Activated T-cell treated with anti-CD3 and anti-CD28 coated beads, Interleukin-2, amount 50 U/mL, for 72 hours (primary cell): ENCODE measurements at places on chromosomes 13 and 19. TPM values are rescaled to one million over a fixed set of nuclear protein-coding genes. Genes with fewer than 3 reads are reported as not detected.
A peak's percentile ranks its signal among the peaks of the same experiment; 100 is the strongest.

- peak overlapping the region; percentile 35 for H3K4me3 ChIP-seq
- peaks cover 18% of the 10 kb centered on the region for H3K4me1 ChIP-seq
- peak; percentile 2 for DNase-seq
- peak overlapping the region; percentile 74 for H3K27ac ChIP-seq
- H3K27me3 ChIP-seq, result no peaks in the 10 kb centered on the region
- H3K36me3 ChIP-seq, result no peaks in the 10 kb centered on the region
Observed at GRCh38 chr13:33743438-33744368, 74.2 kb upstream of the RFC3 start.

- H3K27ac ChIP-seq, result no peak overlapping the region
- H3K36me3 ChIP-seq, result peaks cover 26% of the 10 kb centered on the region
- no peak for DNase-seq
Observed at GRCh38 chr19:5927441-5927821, 13.4 kb downstream of the CAPS start.

Gene LRP3
- 0.10 TPM for total RNA-seq

Gene C1QTNF9B
- not detected for total RNA-seq

DNA sequence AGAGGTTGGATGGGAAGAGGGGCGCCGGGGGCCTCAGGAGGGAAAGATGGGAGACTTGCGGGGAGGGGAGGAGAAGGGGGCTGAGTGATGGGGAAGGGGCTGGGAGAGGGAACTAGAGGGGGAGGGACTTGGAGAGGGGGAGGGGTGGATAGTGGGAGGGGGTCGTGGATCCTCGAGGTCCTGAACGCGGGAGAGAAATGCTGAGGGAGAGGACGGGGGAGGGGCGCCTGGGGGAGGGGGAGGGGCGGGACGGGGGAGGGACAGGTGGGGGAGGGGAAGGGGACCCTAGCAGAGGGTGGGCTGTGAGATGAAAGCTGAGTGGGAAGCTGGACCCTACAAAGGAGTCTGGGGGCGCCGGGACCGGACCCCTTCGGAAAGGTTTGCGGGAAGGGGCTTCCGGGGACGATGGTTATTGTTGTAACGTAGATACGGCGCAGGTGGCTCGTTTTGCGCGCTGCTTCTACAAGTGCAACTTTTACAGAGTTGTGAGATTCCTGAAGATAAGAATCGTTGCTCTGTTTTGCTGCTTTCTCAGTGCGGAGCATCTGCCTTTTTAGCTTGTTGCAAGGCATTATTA is 418 bp downstream of the ZNF444 start:
- H3K4me1 ChIP-seq, result peaks cover 44% of the 10 kb centered on the region
- H3K4me3 ChIP-seq, result peak overlapping the region; percentile 94
- H3K27me3 ChIP-seq, result no peaks in the 10 kb centered on the region
- peak overlapping the region; percentile 93 for H3K27ac ChIP-seq
- no peaks in the 10 kb centered on the region for H3K36me3 ChIP-seq

- peaks cover 55% of the 10 kb centered on the region for H3K4me1 ChIP-seq
- no peaks in the 10 kb centered on the region for H3K27me3 ChIP-seq
- peak overlapping the region; percentile 94 for H3K27ac ChIP-seq
- no peak overlapping the region for H3K4me3 ChIP-seq
Observed at GRCh38 chr13:48040896-48041295, 3.4 kb downstream of the NUDT15 start.

DNA sequence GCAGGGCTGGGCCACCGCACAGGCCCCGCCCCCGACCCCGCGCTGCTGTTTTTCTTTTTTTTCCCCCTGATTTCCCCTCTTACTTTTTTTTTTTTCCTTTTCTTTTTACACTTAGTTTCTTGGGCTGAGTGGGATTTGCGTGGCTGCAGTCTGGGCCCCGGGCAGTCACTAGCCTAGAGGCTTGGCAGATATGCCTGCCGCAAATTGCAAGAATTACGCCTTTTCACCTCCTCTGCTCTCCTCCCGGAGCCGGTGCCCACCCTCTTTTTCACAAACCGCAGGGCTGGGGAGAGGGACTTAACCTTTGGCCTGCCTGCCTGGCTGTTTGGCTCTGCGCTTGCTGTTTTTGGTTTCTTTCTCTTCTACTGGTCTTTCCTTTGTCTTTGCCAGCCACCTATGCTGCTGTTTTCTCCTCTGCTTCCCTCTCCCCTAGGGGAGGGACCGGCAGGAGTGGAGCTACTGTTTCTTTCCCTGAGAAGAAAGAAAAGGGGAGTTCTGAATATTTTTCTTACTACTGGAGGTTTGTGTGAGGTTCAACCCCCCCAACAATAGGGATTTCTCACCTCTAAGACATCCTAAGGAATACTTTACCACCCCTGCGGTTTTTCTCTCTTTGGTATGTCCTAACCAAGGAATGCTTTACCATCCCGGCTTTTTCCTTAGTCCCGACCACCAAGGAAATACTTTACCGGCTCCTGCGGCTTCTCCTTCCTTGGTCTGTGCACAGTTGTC is 11.0 kb downstream of the ZNF552 start:
- no peak for DNase-seq
- H3K4me1 ChIP-seq, result peaks cover 15% of the 10 kb centered on the region
- H3K27ac ChIP-seq, result peak overlapping the region; percentile 27
- H3K4me3 ChIP-seq, result peak overlapping the region; percentile 68

Gene PGLYRP2
- not detected for total RNA-seq

Gene CCNE1
- total RNA-seq, result 41.9 TPM

- H3K27ac ChIP-seq, result peak overlapping the region; percentile 72
- DNase-seq, result no peak
- no peak overlapping the region for H3K4me3 ChIP-seq
Observed at GRCh38 chr13:114025714-114026431, 52.0 kb upstream of the C13orf46 start.

Gene RGL3
- not detected for total RNA-seq

- peak; percentile 71 for DNase-seq
- H3K27me3 ChIP-seq, result no peaks in the 10 kb centered on the region
- peak overlapping the region; percentile 71 for H3K4me3 ChIP-seq
Observed at GRCh38 chr19:49331616-49332055, 3.6 kb upstream of the CD37 start.
